ENCODE measurements at places on chromosomes 1 and 21.

DNA sequence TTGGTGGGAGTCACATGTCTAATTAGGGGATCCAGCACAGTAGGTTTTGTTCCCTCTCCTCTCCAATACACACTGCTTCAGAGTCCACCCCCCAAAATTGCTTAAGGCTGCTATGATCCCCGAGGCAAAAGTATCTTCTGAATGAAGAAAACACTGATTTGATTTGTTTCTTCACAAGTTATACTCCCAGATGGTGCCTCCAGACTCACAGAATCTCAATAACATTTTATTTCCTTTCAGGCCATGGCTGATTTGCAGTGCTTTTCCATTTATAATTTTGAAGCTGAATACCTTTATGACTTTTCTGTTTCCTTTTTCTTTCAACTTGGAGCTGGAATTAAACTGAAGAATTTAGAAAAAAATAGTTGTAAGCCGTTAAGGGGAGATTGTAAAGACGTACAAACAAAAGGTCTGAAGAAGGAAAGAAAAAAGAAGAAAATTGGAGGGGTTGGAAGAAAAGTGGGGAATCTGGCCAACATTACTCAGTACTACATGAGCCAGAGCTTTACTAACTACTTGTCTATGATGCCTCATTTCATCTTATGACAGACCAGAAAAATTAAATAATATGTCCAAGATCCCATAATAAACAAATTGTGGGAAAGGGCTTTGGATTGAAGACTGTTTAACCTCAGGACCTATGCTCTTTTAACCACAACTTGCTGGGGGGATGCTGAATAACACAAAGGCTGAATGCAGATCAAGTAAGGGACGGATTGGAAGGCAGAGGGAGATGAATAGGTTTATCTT lies 75.9 kb downstream of the NUF2 start:
- DNase-seq = no peak

DNA sequence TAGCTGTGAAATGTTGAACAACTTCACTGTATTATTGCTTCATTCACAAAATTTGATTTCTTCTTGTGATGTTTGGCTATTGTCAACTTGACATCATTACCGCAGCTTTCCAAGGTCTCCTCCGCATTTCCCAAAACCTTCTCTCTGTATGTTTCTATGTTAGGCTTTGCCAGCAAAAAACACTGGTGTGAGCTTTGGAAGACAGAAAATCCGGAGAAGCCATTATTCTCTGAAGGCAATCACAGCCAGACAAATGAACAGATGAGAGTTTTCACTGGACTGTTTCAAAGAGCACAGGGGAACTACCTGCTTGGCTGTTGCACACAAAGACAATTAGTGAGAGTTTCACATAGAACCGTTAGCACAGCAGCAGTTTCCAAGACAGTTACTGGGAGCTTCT lies 609.6 kb downstream of the BRINP3 start:
- no peak for DNase-seq

DNA sequence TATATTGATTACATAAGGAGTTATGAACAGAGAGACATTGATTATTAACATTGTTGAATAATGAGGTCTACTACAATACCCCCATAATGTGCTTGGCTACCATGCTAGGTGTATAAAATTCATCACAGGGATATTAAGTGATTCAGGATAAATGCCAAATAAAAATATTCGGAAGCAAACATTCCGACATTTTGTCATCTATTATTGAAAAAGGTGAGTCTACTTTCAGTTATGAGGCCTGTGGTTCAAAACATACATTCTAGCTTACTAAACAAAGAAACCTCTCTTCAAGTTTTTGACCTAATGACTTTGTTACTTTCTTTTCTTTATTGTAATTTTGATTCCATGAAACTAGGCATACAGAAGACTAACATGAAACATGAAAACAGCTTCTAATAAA lies 190.3 kb upstream of the GREM2 start:
- no peak for DNase-seq

DNA sequence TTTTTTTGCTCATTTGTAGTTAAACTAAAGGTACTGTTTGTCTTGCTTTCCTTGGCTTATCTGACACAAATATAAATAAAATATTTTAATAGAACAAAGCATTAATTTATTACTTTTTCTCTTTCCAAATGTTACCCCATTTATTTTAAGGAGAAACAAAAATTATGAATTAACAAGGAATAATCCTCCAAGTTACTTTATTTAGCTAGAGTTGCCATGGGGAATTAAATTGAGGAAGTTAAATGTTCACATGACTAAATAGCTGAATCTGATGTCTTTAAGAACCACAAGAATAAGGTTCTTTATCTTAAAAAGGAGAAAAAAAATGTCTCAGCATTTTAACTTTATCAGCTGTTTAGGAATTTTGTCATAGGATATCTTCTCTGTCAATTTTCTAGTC lies 12.3 kb downstream of the ATG4C start:
- no peak for DNase-seq

DNA sequence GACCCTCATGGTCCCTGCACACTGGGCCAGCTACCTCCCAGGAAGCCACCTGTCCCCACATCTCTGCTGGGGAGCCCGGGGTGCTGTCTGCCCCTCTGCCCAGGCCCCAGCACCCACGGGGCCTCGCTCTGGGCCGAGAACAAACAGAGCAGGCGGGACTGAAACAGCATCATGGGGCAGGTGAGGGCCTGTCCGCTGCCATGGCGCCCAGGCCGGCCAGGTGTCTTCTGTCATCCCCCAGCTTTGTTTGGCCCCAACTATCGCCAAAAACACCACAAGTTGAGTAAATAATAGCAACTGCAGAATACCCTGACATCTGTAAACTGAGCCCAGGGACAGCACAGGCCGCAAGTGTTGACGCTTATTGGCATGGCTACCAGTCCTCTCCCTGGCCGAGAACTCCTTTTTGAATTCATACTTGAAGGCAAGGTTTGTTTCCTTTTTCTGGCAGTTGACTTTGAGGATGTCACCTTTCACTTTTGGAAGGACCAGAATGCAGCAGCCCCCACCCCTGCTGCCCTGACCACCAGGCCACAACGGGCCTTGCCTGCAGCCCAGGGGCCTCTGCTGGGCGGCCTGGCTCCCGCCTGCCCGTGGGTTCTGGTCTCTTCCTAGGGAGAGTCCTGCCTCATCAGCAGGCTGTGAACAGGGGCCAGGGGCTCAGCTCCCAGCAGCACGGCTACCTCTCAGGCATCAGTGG lies 152.7 kb downstream of the CASZ1 start:
- no peak for DNase-seq

DNA sequence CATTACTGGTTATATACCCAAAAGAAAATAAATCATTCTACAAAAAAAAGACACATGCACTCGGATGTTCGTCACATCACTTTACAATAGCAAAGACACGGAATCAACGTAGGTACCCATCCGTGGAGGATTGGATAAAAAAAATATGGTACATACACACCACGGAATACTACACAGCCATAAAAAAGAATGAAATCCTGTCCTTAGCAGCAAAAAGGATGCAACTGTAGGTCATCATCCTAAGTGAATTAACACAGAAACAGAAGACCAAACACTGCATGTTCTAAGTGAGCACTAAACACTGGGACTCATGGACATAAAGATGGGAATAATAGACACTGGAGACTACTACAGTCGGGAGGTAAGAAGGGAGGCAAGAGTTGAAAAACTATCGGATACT lies 148.6 kb downstream of the CHD1L start:
- DNase-seq = no peak
